Heart right ventricle (tissue), 16 donors: ENCODE measurements at places on chromosomes 6 and 20. TPM values are rescaled to one million over a fixed set of nuclear protein-coding genes. Genes with fewer than 3 reads are reported as not detected.

GRCh38 chr6:36025260-36025931 lies 955 bp upstream of the SLC26A8 start:
- no peaks in the 10 kb centered on the region for H3K27me3 ChIP-seq
- no peak for DNase-seq
- H3K36me3 ChIP-seq, result no peaks in the 10 kb centered on the region
- peaks cover 17% of the 10 kb centered on the region for H3K4me1 ChIP-seq
- no peak overlapping the region for H3K4me3 ChIP-seq

DNA sequence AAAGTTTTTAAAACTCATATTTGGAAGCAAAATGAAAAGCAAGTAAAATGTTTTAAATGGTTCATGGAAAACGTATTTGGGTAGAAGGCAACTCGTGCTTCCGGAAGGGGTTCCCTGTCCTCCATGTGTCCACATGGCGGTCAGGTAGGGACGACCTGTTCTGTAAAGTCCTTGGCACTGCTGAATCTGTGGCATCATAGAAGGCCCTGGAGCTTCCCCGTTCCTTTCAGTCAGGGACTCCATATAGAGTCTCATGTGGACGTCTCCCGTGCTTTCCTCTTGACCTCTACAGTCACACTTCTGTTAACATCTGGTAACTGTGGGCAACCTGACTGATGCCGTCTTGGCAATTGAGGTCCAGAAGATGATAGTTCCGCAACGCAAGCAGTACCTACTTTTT lies 11.4 kb downstream of the DYNLT1 start:
- peaks cover 17% of the 10 kb centered on the region for H3K4me1 ChIP-seq
- peak overlapping the region; percentile 84 for H3K27ac ChIP-seq
- no peaks in the 10 kb centered on the region for H3K27me3 ChIP-seq
- DNase-seq, result no peak
- H3K36me3 ChIP-seq, result peaks cover 53% of the 10 kb centered on the region

GRCh38 chr6:102149191-102149590 lies 755.7 kb downstream of the GRIK2 start:
- no peak overlapping the region for H3K4me3 ChIP-seq
- no peaks in the 10 kb centered on the region for H3K36me3 ChIP-seq
- no peak overlapping the region for H3K27ac ChIP-seq
- no peaks in the 10 kb centered on the region for H3K4me1 ChIP-seq
- no peaks in the 10 kb centered on the region for H3K27me3 ChIP-seq
- DNase-seq, result no peak

DNA sequence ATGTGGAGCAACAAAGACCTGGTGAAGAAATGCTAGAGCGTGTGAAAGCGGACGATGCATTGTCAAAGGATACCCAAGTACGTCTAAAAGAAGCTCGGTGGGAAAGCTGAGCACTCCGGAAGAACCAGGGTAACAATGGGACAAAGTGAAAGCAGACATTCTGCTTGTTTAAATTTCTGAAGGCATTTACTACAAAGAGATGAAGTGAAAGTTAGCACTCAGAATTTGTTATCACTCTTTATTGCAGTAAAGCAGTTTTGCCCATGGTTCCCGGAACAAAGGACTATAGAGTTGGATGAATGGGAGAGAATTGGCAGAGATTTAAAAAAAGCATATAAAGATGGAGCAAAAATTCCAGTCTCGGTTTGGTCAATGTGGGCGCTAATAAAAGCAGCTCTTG lies 12.8 kb upstream of the IRAK1BP1 start:
- H3K4me3 ChIP-seq, result no peak overlapping the region
- no peaks in the 10 kb centered on the region for H3K4me1 ChIP-seq
- no peaks in the 10 kb centered on the region for H3K36me3 ChIP-seq

- no peak for DNase-seq
- no peak overlapping the region for H3K27ac ChIP-seq
- H3K4me1 ChIP-seq, result no peaks in the 10 kb centered on the region
- no peak overlapping the region for H3K4me3 ChIP-seq
These were observed 196.7 kb upstream of the CDH4 start for GRCh38 chr20:61055180-61056010.

DNA sequence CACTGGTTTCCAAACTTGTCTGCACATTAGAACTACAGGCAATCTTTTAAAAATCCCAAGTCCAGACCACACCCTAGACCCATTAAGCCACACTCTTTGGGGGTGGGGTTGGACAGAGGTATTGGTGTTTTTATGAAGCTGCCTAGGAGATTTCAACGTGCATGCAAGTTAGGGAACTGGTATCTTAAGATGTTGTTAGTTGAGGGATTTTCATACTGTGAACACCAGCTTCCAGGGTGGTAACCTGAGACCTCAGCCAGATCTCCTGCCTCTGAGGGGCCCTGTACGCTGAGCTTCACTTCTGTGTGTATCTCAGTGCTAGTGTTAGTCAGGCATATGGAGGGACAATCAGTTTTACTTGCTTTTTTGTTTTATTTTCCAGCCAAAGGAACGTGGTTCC lies 138.0 kb downstream of the UTRN start:
- no peaks in the 10 kb centered on the region for H3K27me3 ChIP-seq
- DNase-seq, result no peak
- no peak overlapping the region for H3K4me3 ChIP-seq

- peaks cover 14% of the 10 kb centered on the region for H3K36me3 ChIP-seq
- no peaks in the 10 kb centered on the region for H3K27me3 ChIP-seq
- H3K4me1 ChIP-seq, result no peaks in the 10 kb centered on the region
- H3K4me3 ChIP-seq, result no peak overlapping the region
- DNase-seq, result no peak
These were observed 6.5 kb downstream of the NCOA7 start for GRCh38 chr6:125797120-125797885.

DNA sequence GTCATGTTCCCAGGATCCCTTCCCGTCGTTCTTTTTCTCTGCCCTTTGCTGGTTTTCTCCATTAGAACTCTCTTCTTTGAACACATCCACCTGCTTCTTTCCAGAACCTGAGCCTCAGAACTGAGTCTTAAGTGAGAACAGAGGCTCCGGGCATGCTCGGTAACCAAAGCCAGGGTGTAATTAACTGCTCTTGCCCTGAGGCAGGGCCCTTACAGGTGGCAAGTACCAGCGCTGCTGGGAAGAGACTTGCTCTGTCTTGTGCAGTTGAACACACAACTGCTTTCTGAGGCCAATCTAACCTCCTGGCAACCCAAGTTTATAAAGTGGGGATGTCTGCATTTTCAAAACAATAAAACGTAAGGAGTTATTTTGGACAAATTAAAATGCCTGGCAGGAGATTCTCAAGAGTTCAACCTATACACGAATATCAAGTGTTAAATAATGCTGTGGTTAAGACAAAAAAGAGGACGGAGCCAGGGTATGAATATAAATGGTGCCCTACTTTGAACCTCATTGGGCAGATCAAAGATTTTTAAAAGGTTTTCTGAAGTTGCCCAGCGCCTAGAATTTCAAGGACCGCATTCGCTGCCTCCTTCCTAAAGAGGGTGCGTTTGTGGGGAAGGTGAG lies 12.4 kb upstream of the DEK start:
- H3K27ac ChIP-seq, result no peak overlapping the region
- peak overlapping the region; percentile 38 for H3K4me3 ChIP-seq
- H3K4me1 ChIP-seq, result peaks cover 10% of the 10 kb centered on the region
- no peaks in the 10 kb centered on the region for H3K36me3 ChIP-seq
- H3K27me3 ChIP-seq, result peaks cover 13% of the 10 kb centered on the region

DNA sequence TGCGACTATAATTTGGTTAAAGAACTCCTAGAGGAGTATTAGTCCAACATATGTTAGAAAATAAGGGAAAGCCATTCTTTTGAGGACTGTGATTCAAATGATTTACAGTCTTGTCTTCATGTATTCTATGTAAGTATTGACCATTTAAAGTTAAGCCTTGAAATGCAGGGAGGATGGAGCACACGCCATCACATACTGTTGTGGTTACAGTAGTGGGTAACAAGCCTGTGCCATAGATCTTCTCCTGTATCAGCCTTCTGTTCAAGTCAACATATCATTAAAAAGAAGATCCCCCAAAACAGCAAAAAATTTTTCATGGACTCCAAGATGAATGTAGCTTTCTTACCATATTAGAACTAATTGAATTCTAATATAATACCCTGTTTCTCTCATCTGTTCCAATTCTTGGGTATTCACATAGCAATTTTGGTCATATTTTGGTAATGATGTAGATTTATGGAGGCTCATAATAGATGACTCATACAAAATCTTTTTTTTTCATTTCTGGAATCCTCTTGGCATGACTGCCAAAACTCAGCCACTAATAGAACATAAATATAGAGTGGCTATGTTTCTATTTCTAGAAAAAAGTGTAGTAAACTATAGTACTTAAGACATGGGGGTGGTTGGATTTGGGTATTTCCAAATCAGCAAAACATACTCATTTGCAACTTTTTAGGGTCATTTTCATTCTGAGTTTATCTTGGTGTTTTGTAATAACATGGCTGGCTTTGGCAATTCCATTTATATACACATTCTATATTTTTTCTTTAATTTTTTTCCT lies 413.5 kb downstream of the BCKDHB start:
- no peak overlapping the region for H3K4me3 ChIP-seq
- H3K27me3 ChIP-seq, result no peaks in the 10 kb centered on the region
- H3K27ac ChIP-seq, result no peak overlapping the region

GRCh38 chr6:7086488-7086887 lies 21.3 kb upstream of the RREB1 start:
- DNase-seq, result peak; percentile 22
- no peaks in the 10 kb centered on the region for H3K27me3 ChIP-seq
- H3K27ac ChIP-seq, result peak overlapping the region; percentile 59
- no peaks in the 10 kb centered on the region for H3K36me3 ChIP-seq

- no peak overlapping the region for H3K4me3 ChIP-seq
- H3K27ac ChIP-seq, result no peak overlapping the region
- DNase-seq, result no peak
- no peaks in the 10 kb centered on the region for H3K27me3 ChIP-seq
- H3K4me1 ChIP-seq, result peaks cover 66% of the 10 kb centered on the region
These were observed 76.6 kb downstream of the CEBPB start for GRCh38 chr20:50267041-50267865.

DNA sequence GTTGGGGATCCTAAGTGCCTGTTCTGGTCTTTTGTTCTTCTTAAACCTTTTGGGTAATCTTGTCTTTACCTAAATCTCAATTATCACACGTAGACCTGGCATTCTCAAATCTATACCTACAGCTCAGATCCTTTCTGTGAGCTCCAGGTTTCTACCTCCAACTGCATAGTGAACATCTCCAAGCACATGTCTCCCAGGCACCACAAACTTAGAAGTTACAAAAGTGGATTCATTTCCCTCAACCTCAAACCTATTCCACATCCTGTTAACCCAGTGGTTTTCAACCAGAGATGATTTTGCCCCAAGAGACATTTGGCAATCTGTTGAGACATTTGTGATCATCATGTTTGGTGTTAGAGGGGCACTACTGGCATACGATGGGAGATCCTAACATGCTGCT lies 183.5 kb downstream of the TENT5A start:
- no peak overlapping the region for H3K27ac ChIP-seq
- H3K4me1 ChIP-seq, result peaks cover 3% of the 10 kb centered on the region
- H3K36me3 ChIP-seq, result no peaks in the 10 kb centered on the region
- DNase-seq, result no peak
- H3K4me3 ChIP-seq, result no peak overlapping the region

- H3K27ac ChIP-seq, result peak overlapping the region; percentile 67
- H3K4me1 ChIP-seq, result peaks cover 23% of the 10 kb centered on the region
- H3K27me3 ChIP-seq, result no peaks in the 10 kb centered on the region
- H3K4me3 ChIP-seq, result no peak overlapping the region
- H3K36me3 ChIP-seq, result no peaks in the 10 kb centered on the region
These were observed 59.6 kb upstream of the QKI start for GRCh38 chr6:163354761-163355425.

Gene C2
- total RNA-seq, result 63.0 TPM

Gene ZKSCAN4
- 3.4 TPM for total RNA-seq

Gene GJA10
- total RNA-seq, result not detected
